Inflammatory macrophage treated with lipopolysaccharide for 4 hours (primary cell): ENCODE measurements at places on chromosomes 5 and 9.

DNA sequence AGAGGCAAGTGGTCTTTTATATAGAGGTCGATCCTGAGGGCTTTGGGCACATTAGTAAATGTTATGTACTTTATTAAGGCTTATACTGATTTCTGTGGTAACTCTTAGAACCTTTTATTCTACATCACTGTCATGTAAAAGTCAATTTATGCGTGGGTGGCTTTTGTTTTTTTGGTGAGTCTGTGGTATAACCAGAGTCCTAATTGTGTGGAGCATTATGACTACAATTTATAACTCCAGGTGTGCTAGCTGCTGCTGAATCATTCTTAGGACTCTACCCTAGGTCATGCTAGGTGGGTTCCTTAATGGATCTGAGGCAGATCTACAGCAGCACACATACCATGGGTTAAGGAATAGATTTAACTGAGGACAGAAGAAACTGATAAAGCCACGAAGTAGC lies 33.9 kb upstream of the KCNN2 start:
- DNase-seq, result no peak

DNA sequence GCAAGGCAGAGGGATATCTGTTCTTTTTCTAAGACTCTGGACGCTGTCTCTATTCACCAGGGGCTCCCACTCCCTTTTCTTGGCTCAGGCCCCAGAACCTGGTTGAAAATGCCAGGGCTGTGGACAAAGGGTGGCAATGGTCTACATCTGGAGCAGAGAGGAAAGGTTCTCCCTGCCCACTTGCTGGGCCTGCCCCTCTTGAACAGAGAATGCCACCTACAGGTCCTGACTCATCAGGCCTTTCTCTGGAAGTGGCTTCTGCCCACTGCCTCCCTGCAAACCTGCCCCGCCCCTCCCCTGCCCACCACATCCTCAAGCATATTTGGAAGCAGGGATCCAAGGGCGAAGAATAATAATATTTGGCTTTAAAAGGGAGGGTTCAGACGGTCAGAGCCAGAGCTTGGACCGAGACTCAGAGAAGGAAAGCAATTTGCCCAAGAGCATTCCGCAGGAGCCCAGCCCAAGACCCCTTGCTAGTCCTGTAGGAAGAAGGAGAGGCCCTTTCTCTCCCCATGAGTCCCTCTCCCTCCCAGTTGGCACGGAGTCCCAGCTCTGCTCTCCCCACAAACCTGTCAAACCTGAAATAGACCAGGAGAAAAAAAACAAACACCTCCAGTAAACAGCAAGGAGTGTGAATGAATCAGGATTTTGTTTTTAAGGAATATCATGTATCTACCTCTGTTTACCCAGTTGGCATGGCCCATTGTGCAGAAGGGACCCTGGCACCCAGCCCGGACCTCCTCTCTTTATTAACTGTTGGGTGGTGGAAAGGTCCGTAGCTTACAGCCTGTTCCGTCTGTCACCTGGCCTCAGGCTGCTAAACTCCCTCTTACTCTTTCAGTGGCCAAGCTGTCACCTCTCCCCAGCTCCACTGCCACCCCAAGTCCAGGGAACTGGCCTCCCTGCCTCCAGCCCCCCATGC lies 37.7 kb upstream of the STXBP1 start:
- peak; percentile 90 for DNase-seq

DNA sequence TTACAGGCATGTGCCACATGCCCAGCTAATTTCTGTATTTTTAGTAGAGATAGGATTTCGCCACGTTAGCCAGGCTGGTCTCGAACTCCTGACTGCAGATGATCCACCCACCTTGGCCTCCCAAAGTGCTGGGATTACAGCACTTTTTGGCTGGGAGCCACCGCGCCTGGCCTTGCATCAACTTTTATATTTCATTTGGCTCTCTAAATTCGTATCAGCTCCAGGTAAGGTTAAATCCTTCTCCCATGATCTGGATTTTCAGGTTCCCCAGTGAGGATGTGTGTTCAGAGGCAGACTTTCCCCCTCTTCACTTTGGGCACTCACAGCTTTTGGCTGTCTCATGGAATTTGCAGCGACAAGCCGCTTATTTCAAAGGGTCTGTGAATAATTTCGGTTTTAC lies 16.8 kb upstream of the RNF38 start:
- no peak for DNase-seq

GRCh38 chr5:128646176-128646575 lies 108.1 kb upstream of the FBN2 start:
- no peak for DNase-seq

- DNase-seq, result peak; percentile 22
Observed at GRCh38 chr5:69467442-69468225, 25.0 kb upstream of the OCLN start.
